Fibroblast of villous mesenchyme (primary cell): ENCODE measurements at places on chromosomes 3 and 15. TPM values are rescaled to one million over a fixed set of nuclear protein-coding genes. Genes with fewer than 3 reads are reported as not detected.
A peak's percentile ranks its signal among the peaks of the same experiment; 100 is the strongest.

DNA sequence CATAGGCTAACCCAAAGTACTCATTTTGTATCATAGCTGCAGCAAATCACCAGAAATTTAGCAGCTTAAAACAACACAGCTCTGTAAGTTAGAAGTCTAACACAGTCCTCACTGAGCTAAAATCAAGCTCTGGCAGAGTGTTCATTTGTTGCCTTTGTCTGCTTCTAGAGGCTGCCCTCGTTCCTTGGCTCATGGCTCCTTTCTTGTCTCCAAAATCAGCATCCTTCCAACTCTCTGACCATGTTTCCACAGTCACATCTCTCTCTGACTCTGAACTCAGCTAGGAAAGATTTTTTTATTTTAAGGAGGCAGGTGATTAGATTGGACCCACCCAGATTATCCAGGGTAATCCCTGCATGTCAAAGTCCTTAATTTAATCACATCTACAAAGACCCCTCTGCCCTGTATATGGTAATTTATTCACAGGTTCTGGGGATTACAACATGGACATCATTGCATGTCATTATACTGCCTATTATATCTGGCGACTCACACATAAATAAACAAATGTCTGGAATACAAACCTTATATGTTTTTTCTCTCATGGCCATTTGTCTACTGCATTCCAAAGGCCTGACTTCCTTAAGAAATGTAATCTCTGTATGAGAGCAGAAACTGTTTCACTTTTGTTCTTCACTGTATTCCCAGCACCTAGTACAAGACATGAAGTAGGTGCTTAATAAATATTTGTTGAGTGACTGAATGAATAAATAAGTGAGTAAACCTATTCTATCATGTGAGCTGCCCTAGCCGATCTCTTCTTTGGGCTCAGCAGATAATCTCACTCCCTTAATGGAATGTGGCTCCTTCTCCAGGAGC, 15.1 kb upstream of the UACA start:
- DNase-seq = peak; percentile 87

GRCh38 chr15:88828791-88829190, 25.6 kb downstream of the ACAN start:
- DNase-seq = no peak

DNA sequence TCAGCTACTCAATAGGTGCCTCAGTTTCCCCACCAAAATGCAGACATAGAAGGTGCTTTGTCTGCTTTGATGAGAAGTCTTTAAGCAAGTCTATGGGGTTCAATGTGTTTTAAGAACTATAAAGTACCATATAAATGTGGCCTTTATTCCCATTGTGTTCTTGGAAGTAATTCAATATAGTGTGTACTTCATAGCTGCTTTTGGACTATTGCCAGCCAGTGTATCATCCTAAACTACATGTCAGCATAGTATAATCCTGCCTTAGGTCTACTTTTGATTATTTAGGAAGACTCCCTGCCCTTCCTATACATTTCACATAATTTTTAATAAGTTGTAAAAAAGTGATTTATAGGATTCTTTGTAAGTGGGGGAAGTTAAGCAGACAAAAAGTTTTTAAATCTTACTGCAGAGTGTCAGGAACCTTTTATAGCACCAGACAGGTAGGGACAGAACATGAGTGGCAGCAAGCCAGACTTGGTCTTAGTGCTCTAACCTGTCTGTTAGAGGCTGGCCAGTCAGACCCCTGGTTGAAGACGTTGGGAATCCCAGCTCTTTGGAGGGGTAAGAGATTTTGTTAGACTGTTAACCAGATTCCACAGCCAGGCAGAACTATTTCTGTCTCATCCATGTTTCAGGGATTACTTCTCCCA, 48.4 kb downstream of the MLH1 start:
- no peak for DNase-seq

GRCh38 chr3:117587416-117587815, 877.8 kb downstream of the TUSC7 start:
- no peak for DNase-seq

DNA sequence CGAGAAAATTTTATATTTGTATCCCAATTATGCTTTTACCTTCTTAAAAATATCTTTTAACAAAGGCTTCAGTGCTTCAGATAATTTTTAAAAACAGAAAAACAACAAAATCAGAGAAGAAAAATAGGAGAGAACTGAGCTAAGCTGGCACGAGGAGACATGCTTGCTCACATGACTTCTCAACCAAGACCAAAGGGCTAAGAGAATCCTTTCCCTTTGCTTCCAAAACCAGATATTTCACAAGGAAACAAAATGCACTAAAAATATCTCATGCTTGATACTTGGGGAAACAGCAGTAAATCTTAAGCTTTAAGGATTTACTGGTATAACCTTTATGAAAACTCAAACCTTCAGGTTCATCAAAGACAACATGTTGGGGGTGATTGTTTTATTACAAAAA, 58.4 kb downstream of the CAPN7 start:
- no peak for DNase-seq

- DNase-seq = no peak
Measured at GRCh38 chr3:193446965-193447602, 68.5 kb upstream of the ATP13A5 start.

GRCh38 chr15:68566377-68566954, 12.3 kb upstream of the CORO2B start:
- DNase-seq = no peak

GRCh38 chr15:60485365-60486055, 6.6 kb upstream of the ICE2 start:
- DNase-seq = no peak

DNA sequence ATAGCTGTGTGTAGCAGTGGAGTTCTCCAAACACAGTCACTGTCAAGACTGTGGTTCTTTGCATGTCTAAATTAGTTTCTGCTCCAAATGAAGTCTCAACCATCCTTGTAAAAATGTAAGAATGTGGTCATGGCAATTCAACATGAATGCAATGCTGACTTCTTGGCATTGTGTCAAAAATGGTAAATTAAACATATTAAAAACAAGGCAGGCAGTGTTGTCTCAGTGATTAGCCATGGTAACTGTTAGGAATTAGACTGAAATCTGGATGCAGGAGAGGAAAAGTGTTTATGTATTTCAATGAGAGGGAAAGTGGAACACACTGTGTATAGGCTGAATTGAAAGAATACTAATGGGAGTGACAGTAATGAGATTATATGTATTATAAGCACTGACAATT, 597.2 kb downstream of the EDEM1 start:
- DNase-seq = no peak

DNA sequence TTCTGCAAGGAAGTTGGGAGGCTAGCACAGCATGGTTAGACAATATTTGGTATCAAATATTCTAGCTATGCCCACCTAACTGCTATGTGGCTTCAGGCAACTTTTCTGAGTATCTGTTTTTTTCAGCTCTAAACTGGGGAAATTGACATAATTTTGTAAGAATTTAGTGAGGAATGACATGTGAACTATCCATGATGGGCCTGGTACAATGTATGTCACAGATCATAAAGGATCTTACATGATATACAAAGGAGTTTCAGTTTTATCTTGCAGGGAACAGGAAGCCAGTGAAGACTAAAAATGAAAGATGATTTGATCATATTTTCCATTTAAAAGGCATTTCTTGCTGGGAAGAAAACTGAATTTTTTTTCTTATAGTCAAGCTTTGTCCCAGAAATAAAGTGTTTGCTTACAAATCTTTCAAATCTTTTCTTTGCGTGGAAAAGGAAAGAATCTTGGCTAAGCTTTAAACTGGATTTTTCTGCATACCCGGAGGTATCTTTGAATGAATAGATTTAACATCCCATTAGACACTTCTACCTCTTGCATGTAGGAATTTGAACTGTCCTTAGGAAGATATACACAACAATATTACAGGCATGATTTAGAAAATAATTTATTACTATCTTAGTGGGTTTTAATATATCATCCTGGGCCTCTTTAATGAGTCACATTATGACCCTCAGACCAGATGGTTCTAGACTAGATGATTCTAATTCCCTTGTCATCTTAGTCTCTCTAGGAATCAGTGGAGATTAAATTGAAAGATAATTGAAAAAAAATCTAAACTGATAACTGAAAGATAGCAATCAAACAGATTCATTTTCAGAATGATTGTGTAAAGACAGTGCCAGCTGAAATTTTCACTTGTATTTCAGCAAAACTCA, 436.0 kb upstream of the THBS1 start:
- no peak for DNase-seq

DNA sequence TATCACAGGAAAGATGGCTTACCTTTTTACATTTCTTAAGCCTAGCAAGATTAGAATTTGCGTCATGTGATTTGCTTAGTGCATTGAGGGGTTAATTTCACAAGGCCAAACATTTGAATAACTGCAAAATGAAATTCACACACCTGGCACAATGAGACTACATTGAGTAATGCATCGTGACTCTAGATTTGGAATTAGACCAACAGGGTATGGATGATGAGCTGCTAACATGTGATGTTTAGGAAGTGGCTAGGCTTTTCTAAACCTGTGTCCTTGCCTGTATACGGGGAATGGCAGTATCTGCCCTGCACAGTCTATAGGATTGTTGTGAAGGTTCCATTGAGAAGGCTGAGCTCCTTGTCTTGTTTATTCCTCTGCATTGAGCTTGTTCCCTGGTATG, 160.1 kb downstream of the MFSD1 start:
- no peak for DNase-seq

- DNase-seq = peak; percentile 77
Measured at GRCh38 chr3:153232851-153233271, 70.8 kb downstream of the RAP2B start.

DNA sequence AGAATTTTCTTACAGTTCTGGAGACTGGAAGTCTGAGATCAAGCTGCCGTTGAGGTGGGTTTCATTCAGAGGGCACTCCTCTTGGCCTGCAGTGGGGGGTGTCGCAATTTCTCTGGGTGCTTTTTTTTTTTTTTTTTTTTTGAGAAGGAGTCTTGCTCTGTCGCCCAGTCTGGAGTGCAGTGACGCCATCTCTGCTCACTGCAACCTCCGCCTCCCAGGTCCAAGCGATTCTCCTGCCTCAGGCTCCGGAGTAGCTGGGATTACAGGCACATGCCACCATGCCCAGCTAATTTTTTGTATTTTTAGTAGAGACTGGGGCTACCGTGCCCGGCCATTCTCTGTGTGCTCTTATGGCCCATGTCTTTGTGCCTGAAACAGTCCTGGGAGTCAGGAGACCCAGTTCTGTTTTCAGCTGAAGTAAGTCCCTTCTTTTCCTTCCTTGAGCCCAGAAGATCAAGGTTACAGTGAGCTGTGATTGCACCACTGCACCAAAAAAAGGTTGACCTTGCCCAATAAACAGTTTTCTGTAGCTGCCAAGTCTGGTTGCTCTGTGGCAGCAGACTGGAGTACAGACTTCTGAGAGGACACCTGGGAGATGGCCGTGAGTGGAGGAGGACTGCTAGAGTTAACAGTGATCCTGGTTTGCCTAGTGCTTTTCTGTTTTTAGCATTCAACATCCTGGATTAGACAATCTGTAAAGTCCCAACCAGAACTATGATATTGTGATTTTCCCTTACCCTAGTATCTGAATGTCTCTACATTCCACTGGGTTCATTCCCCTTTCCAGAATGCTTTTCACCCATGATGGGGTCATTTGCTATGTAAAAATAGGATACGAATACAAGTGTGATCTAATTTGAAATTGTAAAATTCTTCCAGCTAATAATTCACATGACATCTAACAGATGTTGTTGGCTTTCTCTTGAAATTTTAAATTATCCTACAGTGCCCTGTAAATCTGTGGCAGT, 76.6 kb upstream of the RNF7 start:
- no peak for DNase-seq

- DNase-seq = no peak
Measured at GRCh38 chr3:65344846-65345245, 657.0 kb upstream of the ADAMTS9 start.

DNA sequence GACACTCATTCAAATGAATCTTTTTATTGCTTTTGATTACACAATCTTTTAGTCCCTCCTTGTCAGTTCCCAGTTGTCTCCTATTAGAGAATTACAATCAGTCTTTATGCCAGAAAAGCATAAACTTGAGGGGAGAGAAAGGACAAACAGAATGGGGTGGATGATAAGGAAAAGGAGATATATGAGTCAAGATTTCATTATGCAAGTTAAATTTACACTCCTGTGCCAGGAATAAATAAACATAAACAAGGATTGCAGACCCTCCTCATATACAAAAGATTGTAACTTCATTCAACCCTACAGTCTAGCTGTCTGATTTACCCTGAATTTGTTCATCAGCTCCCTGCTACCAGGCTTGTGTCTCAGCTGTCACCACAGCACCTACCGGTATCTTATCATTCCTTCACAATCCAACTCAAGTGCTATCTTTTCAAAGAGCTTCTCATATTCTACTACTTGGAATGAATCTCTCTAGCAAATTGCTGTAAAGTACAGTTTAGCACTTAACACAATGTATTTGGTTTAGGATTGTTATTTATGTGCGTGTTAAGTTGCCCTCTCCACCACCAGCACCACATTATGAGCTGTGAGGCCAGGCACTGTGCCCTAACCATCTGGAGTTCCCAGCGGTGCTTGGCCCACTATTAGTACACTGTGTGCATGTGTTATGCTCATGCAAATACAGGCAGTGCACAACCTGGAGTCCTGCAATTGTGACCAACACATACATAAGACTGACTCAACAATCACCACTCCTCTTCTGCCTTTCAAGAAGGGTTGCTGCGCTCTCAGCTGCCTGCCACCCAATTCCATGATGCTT, 504.1 kb downstream of the TBL1XR1 start:
- DNase-seq = no peak

- no peak for DNase-seq
Measured at GRCh38 chr3:191414286-191414685, 46.7 kb upstream of the PYDC2 start.

DNA sequence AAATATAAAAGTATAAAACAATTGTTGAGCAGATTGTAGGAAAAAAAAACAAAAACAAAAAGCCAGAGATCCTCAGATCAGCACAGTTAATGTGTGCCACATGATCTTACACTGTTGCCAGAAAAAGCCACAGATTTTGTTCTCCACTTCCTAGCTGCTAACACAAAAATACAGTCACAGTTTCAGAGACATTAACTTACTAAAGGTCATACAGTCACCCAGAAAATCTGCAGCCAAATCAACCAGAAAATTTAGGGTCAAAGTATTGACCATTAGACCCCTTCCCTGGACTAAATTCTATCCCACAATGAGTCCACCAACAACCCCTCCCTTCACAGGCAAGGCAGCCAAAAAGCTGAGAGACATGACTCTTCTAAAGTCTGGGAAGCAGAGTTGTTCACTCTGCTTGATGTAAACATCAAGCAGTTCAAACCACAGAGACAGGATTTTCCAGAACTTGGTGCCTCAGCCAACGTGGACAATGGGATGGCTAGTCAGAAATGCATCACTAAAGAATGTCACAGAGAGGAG, 59.1 kb downstream of the SST start:
- DNase-seq = peak; percentile 48

GRCh38 chr3:149382518-149382917, 5.1 kb upstream of the TM4SF1 start:
- DNase-seq = no peak

Gene TMEM42
- total RNA-seq = 12.6 and 13.0 TPM in 2 replicates

Gene UQCRC1
- 405 and 418 TPM in 2 replicates for total RNA-seq

Gene SUMF1
- 41.9 and 47.4 TPM in 2 replicates for total RNA-seq

Gene ROBO2
- 3.0 and 6.1 TPM in 2 replicates for total RNA-seq

Gene DAPK2
- total RNA-seq = 1.3 and 8.2 TPM in 2 replicates

Gene DYNLT2B
- total RNA-seq = 6.9 and 7.1 TPM in 2 replicates

Gene OIP5
- 2.6 and 8.6 TPM in 2 replicates for total RNA-seq

Gene SOX14
- total RNA-seq = not detected in 2 replicates

Gene CHDH
- total RNA-seq = under 0.01 and 0.32 TPM in 2 replicates

Gene CA12
- total RNA-seq = 8.1 and 15.1 TPM in 2 replicates

Gene DNASE1L3
- not detected in 2 replicates for total RNA-seq
